ENCODE measurements at places on chromosomes 1 and 21. TPM values are rescaled to one million over a fixed set of nuclear protein-coding genes. Genes with fewer than 3 reads are reported as not detected.

- no peak for DNase-seq
These were observed 133.6 kb downstream of the EIF4G3 start for GRCh38 chr1:21042929-21043605.

- no peak for DNase-seq
These were observed 244.4 kb downstream of the LRRIQ3 start for GRCh38 chr1:73953586-73953985.

DNA sequence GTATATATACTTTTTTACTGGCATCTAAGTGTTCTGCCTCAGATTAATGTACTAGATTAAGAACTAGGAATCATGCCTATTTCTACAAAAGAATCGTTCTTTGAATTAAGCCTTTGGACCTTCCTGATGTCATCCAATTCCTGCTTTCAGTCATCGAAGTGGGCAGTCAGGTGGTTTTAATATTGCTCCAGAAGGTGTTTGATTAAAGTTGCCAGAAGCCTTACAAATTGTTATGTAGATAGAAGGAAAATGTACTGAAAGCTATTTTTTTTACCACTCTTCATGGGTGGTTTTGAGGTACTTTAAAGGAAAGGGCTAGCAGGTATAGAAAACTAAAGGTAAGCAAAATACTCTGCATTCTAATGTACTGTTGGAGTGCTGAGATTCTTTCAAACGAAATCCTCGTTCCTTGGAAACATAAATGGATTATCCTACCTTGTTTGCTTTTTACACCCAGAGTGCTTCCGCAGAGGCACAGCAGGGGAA lies 716 bp downstream of the CTBS start:
- no peak for DNase-seq

DNA sequence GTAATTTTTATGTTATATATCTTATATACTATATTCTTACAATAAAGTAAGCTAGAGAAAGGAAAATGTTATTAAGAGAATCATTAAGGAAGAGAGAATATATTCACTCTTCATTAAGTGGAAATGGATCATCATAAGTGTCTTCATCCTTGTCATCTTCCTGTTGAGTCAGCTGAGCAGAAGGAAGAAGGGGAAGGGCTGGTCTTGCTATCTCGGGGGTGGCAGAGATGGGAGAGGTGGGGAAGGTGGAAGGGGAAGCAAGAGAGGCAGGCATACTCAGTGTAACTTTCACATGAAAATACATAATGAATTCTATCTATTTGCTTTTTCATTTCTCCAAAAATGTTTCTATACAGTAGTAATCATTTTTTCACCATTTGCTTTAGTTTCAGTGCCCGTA lies 5.1 kb downstream of the DNASE2B start:
- DNase-seq, result no peak

GRCh38 chr1:116330846-116331245 lies 42.2 kb upstream of the ATP1A1 start:
- no peak for DNase-seq

DNA sequence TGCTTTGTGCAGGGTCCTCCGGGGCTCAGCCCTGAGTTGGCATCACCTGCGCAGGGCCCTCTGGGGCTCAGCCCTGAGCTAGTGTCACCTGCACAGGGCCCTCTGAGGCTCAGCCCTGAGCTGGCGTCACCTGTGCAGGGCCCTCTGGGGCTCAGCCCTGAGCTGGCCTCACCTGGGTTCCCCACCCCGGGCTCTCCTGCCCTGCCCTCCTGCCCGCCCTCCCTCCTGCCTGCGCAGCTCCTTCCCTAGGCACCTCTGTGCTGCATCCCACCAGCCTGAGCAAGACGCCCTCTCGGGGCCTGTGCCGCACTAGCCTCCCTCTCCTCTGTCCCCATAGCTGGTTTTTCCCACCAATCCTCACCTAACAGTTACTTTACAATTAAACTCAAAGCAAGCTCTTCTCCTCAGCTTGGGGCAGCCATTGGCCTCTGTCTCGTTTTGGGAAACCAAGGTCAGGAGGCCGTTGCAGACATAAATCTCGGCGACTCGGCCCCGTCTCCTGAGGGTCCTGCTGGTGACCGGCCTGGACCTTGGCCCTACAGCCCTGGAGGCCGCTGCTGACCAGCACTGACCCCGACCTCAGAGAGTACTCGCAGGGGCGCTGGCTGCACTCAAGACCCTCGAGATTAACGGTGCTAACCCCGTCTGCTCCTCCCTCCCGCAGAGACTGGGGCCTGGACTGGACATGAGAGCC lies 22.7 kb downstream of the COL6A1 start:
- no peak for DNase-seq

DNA sequence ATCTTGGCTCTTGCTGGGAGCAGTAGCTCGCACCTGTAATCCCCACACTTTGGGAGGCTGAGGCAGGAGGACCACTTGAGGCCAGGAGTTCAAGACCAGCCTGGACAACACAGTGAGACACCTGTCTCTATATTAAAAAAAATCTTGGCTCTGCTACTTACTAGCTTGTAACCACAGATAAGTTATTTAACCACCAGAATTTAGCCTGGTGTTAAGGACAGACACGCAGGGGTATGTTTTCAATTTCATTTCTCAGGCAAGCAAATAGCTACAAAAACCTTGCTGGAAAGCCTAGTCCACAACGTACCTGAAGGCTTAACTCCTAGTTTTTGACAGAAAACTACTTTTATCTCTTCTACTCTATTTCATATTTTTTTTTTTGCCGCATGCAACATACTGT lies 24.8 kb upstream of the GFI1 start:
- no peak for DNase-seq

DNA sequence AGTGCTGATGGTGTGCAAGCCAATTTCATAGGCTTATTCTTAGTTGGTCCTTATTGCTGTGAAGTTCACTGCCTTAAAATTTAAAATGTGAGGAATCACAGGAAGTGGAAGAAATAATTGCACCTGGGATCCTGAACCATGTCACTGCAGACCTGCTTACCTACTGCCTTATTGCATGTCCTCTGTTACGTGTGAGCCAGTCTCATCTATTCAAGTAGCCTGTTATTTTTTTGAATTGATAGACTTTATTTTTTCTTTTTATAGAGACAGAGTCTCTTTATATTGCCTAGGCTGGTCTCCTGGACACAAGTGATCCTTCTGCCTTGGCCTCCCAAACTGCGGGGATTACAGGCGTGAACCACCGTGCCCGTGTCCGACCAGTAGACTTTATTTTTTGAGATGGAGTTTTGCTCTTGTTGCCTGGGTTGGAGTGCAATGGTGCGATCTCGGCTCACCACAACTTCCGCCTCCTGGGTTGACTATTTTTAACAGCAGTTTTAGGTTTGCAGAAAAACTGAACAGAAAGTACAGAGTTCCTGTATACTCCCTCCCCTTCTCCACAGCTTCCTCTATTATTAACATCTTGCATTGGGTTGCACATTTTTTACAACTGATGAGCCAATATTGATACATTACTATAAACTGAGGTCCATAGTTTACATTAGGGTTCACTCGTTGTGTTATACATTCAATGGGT lies 14.0 kb upstream of the DISC1 start:
- DNase-seq, result no peak

- DNase-seq, result no peak
These were observed 5.0 kb downstream of the GAS5 start for GRCh38 chr1:173862769-173863223.

GRCh38 chr1:198199105-198199504 lies 42.3 kb downstream of the NEK7 start:
- no peak for DNase-seq

DNA sequence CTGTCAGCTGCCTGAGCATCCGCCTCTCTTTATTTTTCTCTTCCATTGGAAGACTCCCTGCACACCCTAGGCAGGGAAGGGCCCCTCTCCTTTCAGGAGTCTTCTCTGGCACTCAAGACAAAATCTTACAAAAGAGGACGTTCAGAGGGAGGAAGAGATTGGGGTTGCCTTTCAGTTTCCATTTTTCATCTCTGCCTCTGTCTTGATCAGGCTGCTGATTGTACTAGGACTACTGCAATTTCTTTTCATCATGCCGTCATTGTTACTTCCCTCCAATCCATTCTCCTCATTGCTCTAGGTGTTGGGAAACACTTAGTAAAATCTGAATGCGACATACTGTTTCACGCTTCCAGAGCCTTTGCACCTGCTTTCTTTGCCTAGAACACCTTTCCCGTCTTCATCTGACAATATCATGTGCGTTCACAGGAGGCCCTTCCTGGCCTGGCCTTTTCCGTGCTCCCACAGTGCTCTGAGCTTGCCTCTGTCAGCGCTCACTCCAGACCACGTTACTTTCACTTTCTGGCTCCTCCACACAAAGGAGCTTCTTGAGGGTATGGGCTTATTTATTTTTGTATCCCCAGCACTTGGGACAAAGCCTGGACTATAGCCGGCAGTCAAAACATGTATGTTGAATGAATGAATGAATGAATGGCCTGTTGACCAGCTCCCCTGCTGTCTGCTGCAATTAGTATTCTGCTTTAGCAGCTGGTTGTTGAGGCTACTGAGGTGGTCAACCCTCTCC lies 10.9 kb downstream of the LRRC71 start:
- no peak for DNase-seq

CHRM3 gene
- total RNA-seq, result 0.62 TPM

PPFIA4 gene
- 3.4 TPM for total RNA-seq

SPRR1B gene
- not detected for total RNA-seq

Measured in NCI-H460 (cell line).